Activated CD8-positive, alpha-beta memory T cell treated with anti-CD3 and anti-CD28 coated beads for 4 hours (primary cell): ENCODE measurements at places on chromosomes 16 and 17.

- DNase-seq: no peak
Observed at GRCh38 chr17:11598274-11599221, at the start of gene DNAH9. DNAH9 (plus strand) TSS chr17:11598470; CDS start chr17:11598499, 29 bp downstream.

GRCh38 chr16:80056324-80056723 is 455.8 kb upstream of the MAF start:
- DNase-seq: no peak

- no peak for DNase-seq
Observed at GRCh38 chr16:24139282-24139681, 116.9 kb upstream of the CACNG3 start.

DNA sequence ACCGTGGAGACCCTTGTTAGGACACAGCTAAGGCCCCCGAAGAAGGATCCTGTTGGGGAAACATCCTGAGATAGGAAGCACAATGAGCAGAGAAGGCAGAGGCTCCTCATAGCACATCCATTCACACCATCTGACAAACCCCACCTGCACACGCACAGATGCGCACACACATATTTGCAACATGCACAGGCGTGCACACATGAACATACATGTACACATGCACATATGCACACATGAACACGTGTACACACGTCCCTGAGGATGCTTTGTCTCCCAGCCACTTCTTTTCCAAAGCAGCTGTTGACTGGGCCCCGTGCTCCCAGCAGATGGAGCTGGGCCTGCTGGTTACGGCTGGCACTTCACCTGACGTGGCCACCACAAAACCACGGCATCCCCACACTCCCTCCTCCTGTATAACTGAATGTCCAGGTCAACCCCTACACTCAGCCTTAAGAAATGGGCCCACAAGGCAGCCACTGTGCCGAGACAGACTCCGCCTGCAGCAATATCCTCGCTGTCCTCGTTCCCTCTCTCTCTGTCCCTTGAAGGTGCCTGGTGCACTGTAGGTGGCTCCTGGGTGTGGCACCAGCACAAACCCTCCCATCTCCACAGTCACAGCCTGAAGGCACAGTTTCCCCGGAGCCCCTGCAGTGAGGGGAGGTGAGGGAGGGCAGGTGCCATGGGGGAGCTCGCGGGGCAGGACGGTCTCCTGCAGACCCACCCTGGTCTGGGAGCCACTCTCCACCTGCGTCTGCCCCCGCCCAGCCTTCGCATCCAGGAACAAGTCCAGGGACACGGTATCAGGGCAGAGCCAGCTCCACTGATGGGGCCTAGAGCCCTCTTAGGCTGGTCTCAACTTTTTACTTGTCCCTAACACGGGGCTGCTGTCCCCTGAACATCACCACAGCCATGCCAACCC is 183.0 kb downstream of the RBFOX3 start:
- no peak for DNase-seq

GRCh38 chr17:11035681-11036080 is 197.8 kb upstream of the PIRT start:
- no peak for DNase-seq

DNA sequence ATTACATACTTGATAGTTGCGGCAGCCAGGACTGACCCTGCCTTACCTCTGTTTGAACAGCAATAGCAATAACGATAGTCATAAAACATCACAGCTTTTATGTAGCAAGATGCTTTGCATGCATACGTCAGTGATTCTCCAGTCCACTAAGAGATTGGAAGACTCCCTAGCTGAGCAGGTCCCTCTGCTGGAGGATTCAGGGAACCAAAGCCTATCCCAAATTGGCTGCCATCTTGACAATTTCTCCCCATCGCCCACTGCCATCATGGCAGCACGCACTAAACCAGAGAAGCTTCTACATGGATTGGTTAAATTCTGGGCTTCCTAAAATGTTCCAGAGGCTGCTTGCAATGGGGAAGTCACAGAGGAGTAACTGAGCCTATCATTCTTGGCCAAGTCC is 360.6 kb upstream of the XYLT1 start:
- DNase-seq: no peak

DNA sequence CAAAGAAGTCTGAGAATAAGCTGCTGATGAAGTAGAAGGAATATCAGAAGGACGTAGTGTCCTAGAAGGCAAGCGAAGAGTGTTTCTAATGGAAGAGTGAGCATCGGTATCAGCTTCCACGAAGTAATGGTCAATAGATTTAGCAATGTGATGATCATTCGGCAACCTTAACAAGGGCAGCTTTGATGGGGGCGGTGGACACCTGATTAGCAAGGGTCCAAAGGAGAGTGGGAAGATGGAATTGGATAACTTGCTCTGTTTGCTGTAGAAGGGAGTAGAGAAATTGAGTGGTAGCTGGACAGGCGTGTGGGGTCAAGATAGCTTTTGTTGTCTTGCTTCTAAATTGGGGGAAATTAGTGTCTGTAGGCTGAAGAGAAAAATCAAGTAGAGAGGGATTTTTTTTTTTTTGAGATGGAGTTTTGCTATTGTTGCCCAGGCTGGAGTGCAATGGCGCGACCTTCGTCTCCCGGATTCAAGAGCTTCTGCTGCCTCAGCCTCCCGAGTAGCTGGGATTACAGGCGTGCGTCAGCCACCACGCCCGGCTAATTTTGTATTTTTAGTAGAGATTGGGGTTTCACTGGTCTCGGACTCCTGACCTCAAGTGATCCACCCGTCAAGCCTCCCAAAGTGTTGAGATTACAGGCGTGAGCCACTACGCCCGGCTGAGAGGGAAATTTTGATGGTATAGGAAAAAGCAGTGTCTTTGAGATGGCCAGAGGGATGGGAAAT is 13.9 kb upstream of the HES7 start:
- DNase-seq: no peak

GRCh38 chr16:11402745-11403533 is 57.7 kb downstream of the RMI2 start:
- no peak for DNase-seq

GRCh38 chr17:29283961-29284360 is 10.0 kb downstream of the NUFIP2 start:
- DNase-seq: no peak

- no peak for DNase-seq
Observed at GRCh38 chr16:8961811-8962390, 1.8 kb downstream of the USP7 start.

DNA sequence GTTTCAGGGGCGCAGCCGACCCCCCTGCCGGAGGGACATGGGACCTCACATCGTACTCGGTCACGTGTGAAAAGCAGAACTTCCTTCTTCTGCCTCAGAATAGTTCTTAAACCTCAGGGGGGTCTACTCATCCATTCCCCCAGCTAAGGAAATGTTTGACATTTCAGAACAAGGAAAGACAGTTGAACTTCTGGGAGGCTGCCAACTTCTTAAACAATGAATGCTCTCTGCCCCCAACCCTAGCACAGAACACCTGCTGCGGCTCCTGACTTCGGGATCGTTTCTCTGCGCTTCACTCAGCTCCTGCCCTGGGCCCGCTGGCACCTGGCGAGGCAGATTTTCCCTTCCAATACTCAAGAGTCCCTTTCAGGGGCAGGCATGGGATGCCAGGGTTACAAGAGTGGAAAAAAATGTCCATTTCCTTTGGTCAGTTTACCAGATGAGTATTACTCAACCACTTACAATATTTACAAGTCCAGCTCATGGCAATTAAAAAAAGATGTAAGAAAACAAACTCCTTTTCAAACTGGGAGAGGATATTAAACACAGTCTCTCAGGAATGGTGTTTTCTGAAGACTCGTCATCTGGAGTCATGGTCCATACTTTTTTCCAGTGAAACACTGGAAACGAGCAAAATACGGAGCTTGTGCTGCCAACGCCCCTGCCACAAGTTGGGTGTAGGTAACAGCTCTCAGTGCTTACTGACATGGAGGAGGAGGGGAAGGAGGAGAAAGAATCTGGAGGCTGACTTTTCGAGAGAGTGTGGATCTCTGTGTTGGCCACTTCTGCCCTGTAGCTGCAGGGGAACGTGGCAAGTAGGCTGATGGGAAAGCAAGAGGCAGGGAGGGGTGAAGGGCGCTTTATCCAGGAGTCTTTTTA is 235.7 kb downstream of the NTN1 start:
- no peak for DNase-seq

- DNase-seq: no peak
Observed at GRCh38 chr16:55035029-55035428, 104.4 kb downstream of the IRX5 start.

GRCh38 chr16:55662644-55663031 is 6.8 kb downstream of the SLC6A2 start:
- no peak for DNase-seq
